Tracheal epithelial cell (primary cell): ENCODE measurements at places on chromosomes 3 and 15. TPM values are rescaled to one million over a fixed set of nuclear protein-coding genes. Genes with fewer than 3 reads are reported as not detected.

Gene RETNLB
- not detected in 2 replicates for total RNA-seq

Gene HYKK
- 0.96 and 6.2 TPM in 2 replicates for total RNA-seq

Gene SERPINI2
- total RNA-seq, result not detected in 2 replicates

Gene HRG
- total RNA-seq, result not detected in 2 replicates

Gene TRNT1
- 13.2 and 15.7 TPM in 2 replicates for total RNA-seq

Gene AEN
- 36.7 and 55.9 TPM in 2 replicates for total RNA-seq

Gene TMEM40
- total RNA-seq, result 18.8 and 21.4 TPM in 2 replicates

Gene SPESP1
- total RNA-seq, result 5.3 and 16.0 TPM in 2 replicates

Gene MGA
- 27.7 and 37.4 TPM in 2 replicates for total RNA-seq

Gene MORC1
- total RNA-seq, result not detected in 2 replicates

Gene PLIN1
- 0.24 TPM in 1 of 2 replicates, not detected in the other for total RNA-seq

Gene SH2D7
- total RNA-seq, result not detected in 2 replicates

Gene SEMA3F
- total RNA-seq, result 65.3 and 87.8 TPM in 2 replicates

Gene SLC2A2
- total RNA-seq, result under 0.01 TPM in 1 of 2 replicates, not detected in the other

Gene IQSEC1
- 10.1 and 13.2 TPM in 2 replicates for total RNA-seq

Gene MAP1A
- 0.21 and 0.24 TPM in 2 replicates for total RNA-seq

Gene NOX5
- total RNA-seq, result under 0.01 TPM in 1 of 2 replicates, not detected in the other

Gene LXN
- 3.9 and 4.0 TPM in 2 replicates for total RNA-seq

Gene MAGI1
- total RNA-seq, result 5.3 and 7.5 TPM in 2 replicates

Gene MME
- total RNA-seq, result 35.8 and 53.0 TPM in 2 replicates

Gene DUOXA1
- 30.3 and 32.3 TPM in 2 replicates for total RNA-seq

Gene UBA5
- total RNA-seq, result 15.9 and 19.8 TPM in 2 replicates

Gene UNC13C
- 0.43 and 0.72 TPM in 2 replicates for total RNA-seq

Gene FANCD2OS
- total RNA-seq, result not detected in 2 replicates

Gene SEMA6D
- total RNA-seq, result 1.7 and 3.8 TPM in 2 replicates

Gene BDH1
- total RNA-seq, result 15.7 and 16.0 TPM in 2 replicates

Gene CCR8
- total RNA-seq, result not detected in 2 replicates

Gene UBA3
- total RNA-seq, result 56.3 and 63.6 TPM in 2 replicates

Gene ZBED2
- total RNA-seq, result 8.3 and 11.8 TPM in 2 replicates

Gene RAD51
- total RNA-seq, result 0.21 and 2.4 TPM in 2 replicates

Gene UCN2
- total RNA-seq, result 6.0 and 8.5 TPM in 2 replicates
